ENCODE measurements at places on chromosomes 11 and 22. TPM values are rescaled to one million over a fixed set of nuclear protein-coding genes. Genes with fewer than 3 reads are reported as not detected.
A peak's percentile ranks its signal among the peaks of the same experiment; 100 is the strongest.

DNA sequence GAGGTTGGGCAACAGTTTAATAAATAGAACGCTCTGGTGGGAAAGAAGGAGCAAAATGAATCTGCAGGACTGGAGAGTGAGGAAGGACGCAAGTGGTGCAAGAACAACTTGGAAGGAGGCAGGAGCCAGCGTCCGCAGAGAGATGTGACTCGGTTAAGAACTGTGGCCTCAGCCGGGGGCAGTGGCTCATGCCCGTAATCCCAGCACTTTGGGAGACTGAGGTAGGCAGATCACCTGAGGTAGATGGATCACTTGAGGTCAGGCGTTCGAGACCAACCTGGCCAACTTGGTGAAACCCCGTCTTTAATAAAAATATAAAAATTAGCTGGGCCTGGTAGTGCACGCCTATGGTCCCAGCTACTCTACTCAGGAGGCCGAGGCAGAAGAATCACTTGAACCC lies 319.7 kb downstream of the LARGE1 start:
- ATAC-seq, result no peak

GRCh38 chr22:49948116-49948957 lies 12.2 kb upstream of the PIM3 start:
- ATAC-seq, result peak; percentile 22

DNA sequence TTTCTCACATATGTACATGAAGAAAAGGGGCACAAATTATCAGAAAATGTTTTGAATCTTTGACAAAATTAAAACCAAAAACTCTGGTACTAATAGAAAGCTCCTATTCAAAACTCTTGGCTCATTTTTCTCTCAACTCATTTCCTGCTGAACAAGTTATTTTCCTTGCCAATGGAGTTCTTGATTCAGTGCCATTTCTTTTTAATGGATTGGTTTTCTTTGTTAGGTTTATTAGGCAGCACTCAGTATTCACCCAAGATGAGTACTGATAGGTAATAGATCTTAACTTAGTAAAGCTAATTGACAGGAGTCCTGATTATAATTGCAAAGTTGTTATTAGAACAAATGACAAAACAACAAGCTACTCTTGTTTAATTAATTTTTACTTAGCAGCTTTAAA lies 279.4 kb upstream of the PDGFD start:
- ATAC-seq, result no peak

DNA sequence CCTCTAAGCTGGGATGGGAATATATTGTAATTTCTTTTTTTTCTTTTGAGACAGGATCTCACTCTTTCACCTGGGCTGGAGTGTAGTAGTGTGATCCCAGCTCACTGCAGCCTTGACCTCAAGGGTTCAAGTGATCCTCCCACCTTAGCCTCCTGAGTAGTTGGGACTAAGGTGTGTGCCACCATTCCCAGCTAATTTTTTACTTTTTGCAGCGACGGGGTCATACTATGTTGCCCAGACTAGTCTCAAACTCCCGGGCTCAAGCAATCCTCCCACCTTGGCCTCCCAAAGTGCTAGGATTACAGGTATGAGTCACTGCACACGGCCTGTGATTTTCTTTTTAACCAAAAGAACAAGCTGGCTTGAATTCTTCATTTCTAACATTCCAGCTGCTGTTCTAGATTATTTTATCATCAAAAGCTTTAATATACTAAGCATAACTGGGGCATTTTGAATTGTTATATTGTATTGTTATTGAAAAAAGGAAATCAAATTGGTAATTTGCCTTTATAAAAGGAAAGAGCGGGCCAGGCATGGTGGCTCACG lies 26.8 kb upstream of the PPP2R1B start:
- ATAC-seq, result no peak

DNA sequence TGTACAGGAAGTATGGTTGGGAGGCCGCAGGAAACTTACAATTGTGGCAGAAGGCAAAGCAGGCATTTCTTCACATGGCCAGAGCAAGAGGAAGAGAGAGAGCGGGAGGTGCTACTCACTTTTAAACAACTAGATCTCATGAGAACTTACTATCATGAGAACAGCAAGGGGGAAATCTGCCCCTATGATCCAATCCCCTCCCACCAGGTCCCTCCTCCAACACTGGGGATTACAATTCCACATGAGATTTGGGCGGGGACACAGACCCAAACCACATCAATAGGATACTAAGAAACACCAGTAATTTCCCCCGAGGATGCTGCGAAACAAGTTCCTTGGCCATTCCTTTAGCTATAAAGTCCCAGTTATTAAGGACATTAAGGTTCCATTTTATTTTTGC lies 94.1 kb upstream of the SC5D start:
- ATAC-seq, result no peak

DNA sequence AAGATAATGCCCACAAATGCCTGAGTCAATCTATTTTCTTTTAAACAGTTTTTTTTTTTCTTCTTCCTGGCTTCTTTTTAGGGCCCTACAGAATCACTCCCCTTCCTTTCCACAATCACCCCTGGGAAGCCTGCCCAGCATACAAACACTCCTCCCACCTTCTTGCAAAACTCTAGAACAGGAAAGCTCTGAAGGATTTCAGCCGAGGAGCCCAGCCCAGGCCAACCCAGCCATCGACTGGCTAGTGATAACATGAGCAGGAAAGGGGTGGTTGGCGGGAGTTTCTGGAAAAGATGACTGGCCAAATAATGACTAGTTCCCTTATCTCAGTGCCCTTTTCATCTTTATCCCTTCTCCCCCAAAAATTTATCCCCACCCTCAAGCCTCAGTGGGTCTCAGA lies 68.2 kb downstream of the USP35 start:
- ATAC-seq, result no peak

The SLC3A2 gene
- total RNA-seq, result 240 TPM

The CNIH2 gene
- total RNA-seq, result 2.8 TPM

The SCGB2A2 gene
- total RNA-seq, result not detected

The C11orf16 gene
- 0.22 TPM for total RNA-seq
